Activated B cell treated with CpG ODN at 0.5 μM for 24 hours (primary cell): ENCODE measurements at places on chromosomes 5 and 9. TPM values are rescaled to one million over a fixed set of nuclear protein-coding genes. Genes with fewer than 3 reads are reported as not detected.

Gene TAF11L10
- not detected in 2 replicates for total RNA-seq

Gene WDR38
- not detected in 2 replicates for total RNA-seq

Gene PCDHGB1
- total RNA-seq: 0.37 and 0.44 TPM in 2 replicates

Gene IL9
- total RNA-seq: not detected in 2 replicates

DNA sequence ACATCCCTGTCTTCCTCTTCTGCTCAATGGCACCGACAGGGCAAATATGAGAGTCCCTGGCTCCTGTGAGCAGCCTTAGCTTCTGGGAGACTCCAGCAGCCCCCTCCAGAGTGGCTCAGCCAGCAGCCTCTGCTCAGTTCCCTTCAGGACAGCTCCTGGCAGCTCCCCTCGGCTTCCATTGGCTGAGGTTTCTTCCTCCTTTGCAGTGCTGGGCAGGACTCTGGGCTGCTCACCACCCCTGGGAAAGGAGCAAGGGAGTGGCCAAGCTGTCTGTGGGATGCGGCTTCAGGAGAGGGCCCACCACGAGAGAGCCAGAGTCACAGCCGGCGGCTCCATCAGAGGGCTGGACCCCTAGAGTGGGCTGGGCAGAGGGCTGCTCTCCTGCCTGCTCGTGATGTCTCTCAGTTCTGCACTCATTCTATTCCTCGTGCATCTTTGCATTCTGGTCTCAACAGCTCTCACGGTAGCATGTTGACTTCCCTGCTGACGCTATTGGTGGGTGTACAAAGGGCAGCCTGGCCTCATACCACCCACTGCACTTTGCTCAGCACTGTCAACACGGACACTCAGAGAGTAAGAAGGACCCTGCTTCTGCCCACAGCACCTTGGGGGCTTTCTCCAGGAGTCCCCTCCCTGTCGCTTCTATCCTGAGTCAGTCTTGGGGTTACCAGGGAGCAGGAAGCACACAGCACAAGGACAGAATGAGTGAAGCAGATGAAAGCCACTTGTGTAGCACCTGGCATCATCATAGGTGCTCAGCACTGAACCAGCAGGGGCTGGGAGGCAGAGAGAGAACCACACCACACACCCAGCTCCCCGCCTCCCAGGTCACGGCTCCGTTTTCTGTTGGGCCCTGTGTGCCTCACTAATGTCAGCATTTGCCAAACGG is 80.9 kb upstream of the ALDH1B1 start:
- DNase-seq: no peak
